GM23338 (cell line): ENCODE measurements at places on chromosomes 1 and 21. TPM values are rescaled to one million over a fixed set of nuclear protein-coding genes. Genes with fewer than 3 reads are reported as not detected.

Gene SPRR3
- not detected in 2 replicates for polyA plus RNA-seq

Gene SPRR2D
- not detected in 2 replicates for polyA plus RNA-seq

Gene KCNN3
- polyA plus RNA-seq, result 3.0 and 3.1 TPM in 2 replicates

Gene CORT
- polyA plus RNA-seq, result 0.99 and 1.4 TPM in 2 replicates

Gene OLIG1
- polyA plus RNA-seq, result 0.81 and 2.0 TPM in 2 replicates

Gene CELF3
- polyA plus RNA-seq, result 0.16 and 0.58 TPM in 2 replicates

Gene ANKRD35
- polyA plus RNA-seq, result 4.9 and 5.6 TPM in 2 replicates

Gene CFHR5
- not detected in 2 replicates for polyA plus RNA-seq

Gene CD1B
- polyA plus RNA-seq, result not detected in 2 replicates

Gene RHD
- 0.26 and 0.31 TPM in 2 replicates for polyA plus RNA-seq
